ENCODE measurements at places on chromosomes 4 and X.

DNA sequence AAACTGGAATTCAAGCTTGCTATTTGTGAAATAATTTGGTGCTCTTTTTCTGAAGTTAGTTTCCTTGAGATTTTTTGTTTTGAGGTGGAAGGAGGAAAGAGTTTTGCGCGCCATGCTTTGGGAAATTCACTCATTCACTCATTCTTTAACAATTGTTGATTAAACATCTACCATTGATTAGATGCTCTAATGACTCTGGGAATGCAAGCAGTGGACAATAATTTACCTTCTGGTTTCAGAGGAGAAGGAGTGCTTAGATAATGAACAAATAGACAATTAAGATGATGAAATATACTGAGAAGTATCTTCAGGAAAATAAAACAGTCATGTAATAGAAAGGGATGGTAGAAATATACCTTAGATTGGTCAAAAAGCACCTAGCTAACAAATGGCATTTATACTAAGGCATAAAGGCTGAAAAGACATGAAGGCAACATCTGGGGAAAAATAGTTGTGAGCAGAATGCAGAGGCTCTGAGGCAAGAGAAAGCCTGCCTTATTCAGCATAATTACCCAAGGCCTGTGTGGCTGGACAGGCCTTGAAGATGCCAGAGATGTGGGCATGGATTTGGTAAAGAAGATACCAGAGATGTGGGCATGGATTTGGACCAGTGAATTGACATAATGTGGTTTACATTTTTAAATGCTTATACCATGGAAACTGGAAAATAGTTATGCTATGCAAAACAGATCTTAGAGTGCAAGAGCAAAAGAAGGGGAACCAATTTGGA is 2.7 kb upstream of the COMMD8 start:
- DNase-seq = no peak

DNA sequence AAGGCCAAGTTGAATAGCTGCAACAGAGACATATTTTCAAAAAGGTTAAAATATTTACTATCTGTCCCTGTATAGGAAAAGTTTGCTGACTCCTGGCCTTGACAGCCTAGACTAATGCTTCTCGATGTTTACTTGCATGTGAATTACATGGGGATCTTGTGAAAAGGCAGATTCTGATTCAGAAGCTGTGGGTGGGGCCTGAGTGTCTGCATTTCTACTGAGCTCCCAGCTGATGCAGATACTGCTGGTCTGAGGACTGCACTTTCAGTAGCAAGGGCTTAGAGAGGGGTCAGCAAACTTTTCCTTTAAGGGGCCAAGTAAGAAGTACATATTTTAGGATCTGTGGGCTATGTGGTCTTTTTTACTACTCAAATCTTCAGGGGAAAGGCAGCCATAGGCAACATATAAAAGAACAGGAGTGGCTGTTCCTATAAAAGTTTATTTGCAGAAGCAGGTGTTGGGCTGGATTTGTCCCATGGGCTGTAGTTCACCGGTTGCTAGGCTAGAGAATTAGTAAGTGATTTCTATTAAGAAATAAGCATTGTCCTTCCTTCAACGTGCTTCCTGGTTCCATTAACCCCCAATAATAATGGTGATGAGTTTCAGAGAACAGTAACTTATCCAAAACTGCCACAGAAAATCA is 97.2 kb upstream of the PDE5A start:
- no peak for DNase-seq

DNA sequence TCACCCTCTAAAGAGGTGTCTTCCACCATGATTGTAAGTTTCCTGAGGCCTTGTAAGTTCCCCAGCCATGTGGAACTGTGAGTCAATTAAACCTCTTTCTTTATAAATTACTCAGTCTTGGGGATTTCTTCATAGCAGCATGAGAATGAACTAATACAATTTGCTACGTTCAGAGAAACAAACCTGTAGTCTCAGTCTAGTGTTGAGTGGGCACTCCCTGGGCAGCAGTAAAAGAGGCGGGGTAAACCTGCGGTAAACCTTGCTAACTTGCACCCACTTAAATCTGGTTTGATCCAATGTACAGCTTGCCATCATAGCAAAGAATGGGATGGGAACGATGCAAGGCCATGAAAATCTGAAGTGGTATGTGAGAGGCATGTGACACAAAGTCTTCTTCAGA is 22.4 kb downstream of the GRXCR1 start:
- no peak for DNase-seq

DNA sequence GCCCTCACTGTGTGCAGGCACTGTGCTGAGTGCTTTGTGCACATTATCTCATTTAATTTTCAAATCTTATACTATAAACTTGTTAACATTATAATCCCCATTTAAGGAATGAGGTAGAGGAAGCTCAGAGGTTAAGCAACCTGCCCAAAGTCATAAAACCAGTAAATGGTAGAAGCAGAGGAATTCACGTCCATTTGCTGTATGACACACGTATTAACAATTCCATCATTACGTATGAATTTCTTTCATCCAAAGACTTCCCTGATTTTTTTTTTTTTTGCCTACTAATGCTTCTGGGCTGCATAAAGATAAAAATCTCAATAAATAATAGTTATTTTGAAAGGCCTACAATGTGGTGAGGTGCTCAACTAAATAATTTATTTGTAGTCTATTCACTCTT is 64.5 kb upstream of the H2AZ1 start:
- no peak for DNase-seq

DNA sequence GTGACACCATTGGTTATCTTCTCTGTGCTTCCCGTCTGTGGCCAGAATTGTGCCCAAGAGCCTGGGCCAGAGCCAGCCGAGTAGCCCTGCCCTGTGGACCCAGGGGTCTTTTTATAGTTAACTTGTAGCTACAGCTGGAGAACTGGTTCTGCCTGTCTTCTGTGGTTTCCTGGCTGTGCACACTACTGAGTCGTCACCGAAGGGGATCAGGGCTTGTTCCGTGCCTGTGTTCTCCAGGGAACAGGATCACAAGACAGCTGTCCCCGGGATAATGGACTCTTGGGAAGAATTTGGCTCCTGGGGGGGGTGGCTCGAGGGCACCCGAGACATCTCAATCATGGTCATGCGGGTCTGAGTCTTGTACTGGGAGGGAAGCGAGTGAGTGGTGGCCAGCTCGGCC is 22.1 kb upstream of the OPN1LW start:
- DNase-seq = no peak

DNA sequence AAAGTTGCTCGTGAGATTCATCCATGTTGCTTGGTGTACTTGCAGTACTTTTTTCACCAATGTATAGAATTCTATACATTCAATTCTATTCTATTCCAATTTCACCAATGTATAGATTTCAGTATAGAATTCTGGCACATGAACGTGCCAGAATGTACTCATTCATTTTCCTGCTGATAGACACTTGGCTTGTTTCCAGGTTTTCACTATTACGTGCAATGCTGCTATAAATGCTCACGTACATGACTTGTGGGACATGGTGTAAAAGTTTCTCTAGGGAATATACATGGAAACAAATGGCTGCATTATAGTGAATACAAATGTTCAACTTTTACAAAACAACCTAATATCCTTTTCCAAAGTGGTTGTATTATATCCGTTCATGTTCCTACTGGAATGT is 6.8 kb upstream of the CXorf66 start:
- no peak for DNase-seq

DNA sequence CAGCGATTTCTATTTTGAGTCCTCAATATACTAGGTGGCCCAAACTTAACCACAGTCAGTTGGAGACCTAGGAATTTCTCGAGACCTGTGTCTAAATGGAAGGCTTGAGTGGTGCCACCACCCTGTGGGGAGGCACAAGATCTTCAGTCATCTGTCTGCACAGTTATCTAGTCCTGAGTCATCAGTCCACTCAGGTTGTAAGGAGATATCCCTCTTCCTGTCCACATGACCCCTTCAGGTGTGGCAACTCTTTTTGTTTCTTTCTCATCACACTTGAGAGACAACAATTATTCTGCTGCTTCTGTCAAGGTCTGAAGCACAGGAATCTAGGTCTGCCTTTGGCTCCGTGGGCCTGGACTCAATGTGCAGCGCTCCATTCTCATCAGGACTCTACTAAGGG is 64.4 kb upstream of the IBSP start:
- no peak for DNase-seq

GRCh38 chr4:102311912-102312311 is 33.4 kb downstream of the SLC39A8 start:
- DNase-seq = no peak

GRCh38 chr4:180950377-180950776 is 1292.8 kb upstream of the TENM3 start:
- DNase-seq = no peak

- DNase-seq = no peak
These were observed 4.0 kb downstream of the LONRF3 start for GRCh38 chrX:118978451-118978850.

DNA sequence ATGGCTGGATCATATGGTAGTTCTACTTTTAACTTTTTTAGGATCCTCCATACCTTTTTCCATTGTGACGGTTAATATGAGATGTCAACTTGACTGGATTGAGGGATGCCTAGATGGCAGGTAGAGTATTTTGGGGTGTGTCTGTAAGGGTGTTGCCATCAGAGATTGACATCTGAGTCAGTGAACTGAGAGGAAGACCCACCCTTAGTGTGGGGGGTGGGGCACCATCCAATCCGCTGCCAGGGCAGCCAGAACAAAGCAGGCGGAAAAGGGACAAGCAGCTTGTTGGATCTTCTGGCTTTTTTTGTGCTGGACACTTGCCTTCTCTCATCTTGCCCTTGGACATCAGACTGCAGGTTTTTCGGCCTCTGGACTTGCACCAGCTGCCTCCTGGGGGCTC is 168.5 kb upstream of the CXCL13 start:
- no peak for DNase-seq

DNA sequence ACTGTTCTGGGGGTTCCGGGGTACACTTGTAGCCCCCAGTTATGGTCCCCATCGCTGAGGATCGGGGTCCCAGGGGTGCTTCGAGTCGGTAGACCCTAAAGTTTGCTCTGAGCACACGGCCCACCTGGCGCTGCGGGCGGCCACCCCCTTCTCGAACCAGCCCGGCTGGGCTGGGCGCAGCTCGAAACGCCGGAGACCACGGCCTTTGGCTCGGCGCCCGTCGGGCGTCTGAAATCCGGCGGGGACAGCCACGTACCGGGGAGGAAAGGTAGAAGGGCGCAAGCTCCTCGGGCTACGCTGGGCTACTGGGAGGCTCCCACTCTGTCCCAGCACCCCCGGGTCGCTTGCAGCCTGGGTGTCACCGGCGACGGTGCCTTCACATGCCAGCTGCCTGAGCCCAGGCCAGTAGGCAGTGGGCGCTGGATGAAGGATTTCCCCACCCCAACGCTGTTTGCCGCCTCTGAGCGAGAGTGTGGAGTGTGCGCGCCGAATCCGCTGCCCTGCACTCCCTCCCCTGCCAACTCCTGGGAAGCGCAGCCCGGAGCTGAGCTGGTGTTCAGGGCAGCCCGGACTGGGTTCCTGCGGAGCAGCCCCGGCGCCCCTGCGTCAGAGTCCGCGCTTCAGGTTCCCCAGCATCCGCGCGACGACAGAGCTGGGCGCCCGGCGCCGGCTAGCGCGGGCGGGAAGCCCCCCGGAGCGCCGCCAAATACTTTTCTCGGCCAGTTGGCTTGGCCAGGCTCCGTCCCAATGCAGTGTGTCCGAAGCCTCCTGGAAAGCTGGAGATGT is 637 bp downstream of the MAMLD1 start:
- no peak for DNase-seq

DNA sequence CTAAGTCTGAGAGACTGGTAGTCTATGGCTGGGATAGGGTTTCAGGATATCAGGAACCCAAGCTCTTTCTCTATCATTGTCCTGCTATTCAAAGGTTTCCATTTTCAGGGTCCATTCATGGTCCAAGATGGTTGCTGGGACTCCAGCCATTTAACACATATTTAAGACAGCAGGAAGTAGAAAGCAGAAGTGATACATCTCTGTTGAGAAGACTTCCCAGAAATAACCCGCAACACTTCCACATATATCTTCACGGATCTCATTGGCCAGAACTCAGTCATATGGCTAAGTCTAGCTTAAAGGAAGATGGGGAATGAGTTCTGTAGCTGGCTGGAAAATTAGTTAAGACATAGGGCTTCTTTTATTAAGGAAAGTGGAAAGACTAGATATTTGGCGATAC is 23.8 kb downstream of the CTSO start:
- no peak for DNase-seq

DNA sequence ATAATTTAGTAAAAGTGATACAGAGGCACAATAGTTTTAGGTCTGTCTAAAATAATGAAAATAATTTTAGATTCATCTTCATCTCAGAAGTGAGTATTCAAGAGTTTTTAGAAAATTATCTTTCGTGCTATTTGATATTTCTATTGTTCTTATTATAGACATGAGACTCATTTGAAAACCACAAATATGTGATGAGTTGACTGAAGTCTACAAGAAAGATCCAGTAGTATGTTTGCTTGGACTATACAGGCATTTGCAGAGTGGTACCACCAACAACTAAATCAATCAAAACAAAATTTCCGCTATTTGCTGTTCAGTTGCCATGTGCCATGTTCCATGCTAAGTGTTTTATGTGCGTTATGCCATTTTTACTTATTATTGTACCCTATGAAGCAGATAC is 1318.5 kb downstream of the STIM2 start:
- no peak for DNase-seq

DNA sequence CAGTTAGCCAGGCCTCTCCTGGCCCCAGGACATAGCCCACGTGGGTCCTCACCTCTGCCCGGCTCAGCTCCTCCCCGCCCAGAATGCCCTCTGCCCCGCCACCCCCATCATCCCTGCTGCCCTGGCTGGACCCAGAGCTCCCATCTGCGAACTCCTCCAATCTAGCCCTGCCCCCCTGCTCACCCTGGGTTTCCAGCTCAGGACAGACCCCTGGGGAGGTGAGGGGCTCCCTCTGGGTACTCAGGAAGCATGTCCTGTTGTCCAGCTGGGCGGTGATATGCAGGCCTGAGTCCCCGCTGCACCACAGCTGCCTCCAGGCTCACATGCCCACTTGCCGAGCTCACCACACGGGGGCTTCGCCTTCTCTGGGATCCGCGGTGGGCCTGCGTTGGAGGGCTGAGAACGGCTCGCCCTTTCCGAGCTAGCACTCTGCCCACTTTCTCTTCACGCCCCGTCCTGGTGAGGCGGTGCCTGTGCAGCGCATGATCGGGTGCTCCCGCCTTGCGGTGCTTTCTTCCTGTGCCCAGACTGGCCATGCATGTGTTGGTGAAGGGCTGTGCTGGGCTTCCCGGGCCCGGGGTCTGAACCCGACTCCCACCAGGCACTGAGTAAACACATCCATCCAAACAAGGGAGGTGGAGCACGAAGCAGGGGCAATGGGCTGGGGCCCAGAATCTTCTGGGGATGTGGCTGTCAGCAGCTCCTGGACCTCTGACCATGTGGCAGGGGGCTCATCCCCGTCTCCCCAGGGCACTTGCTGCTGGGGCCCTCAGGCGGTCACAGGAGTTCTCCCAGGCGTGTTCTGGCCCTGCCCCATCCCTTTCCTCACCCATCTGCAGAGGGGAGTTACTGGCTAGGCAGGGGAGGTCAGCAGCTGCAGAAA is 74.3 kb downstream of the RGS12 start:
- DNase-seq = no peak

GRCh38 chr4:35725131-35725530 is 519.2 kb downstream of the ARAP2 start:
- DNase-seq = no peak

- no peak for DNase-seq
These were observed 31.0 kb upstream of the ARAF start for GRCh38 chrX:47530049-47530448.

GRCh38 chr4:181608181-181608580 is 635.0 kb upstream of the TENM3 start:
- DNase-seq = no peak
